Astrocyte (in vitro differentiated cells and primary cell): ENCODE measurements at places on chromosomes 1 and 21. TPM values are rescaled to one million over a fixed set of nuclear protein-coding genes. Genes with fewer than 3 reads are reported as not detected.
A peak's percentile ranks its signal among the peaks of the same experiment; 100 is the strongest.

KRTAP19-5 gene
- total RNA-seq: not detected in 2 replicates

RSBN1 gene
- total RNA-seq: 10.6 and 10.8 TPM in 2 replicates

RPS27 gene
- 1,010 and 1,149 TPM in 2 replicates for total RNA-seq

TMEM125 gene
- 0.36 and 0.64 TPM in 2 replicates for total RNA-seq

RNU1-1 gene
- total RNA-seq: 1,356 and 1,553 TPM in 2 replicates

DNA sequence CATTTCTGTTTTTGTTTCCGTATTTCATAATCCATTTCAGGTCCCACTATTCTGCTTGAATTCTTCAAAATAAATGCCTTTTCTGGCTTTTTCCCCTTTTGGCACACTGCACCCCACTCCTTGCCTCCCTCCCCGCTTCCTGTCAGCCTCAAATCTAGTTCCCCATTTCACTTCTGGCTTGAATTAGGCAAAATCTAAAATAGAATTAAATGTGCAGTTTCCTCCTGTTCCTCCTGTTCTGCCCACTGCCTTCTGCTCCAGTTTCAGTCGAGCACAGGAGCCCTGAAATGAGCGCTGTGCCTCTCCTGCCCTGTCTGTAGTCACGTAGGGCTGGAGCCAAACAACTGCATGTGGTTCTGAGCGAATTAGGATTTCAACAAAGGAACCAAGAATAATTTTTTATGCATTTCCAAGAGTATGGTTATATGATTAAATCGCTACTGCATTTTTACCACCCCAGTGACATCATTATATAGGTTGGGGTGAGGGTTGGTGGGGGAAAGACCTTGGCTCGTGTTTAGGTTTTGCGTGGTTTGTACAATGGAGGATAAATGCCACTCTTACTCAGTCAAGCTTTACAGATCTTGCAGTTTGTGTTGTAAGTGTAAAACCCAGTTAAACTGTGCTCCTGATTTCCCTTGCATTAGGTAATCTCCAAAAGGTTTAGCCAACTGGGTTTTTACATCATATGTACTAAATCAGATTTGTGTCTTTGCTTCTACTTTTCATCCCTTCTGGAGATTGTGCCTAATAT, 114.9 kb downstream of the VPS13D start:
- no peak for DNase-seq

DNA sequence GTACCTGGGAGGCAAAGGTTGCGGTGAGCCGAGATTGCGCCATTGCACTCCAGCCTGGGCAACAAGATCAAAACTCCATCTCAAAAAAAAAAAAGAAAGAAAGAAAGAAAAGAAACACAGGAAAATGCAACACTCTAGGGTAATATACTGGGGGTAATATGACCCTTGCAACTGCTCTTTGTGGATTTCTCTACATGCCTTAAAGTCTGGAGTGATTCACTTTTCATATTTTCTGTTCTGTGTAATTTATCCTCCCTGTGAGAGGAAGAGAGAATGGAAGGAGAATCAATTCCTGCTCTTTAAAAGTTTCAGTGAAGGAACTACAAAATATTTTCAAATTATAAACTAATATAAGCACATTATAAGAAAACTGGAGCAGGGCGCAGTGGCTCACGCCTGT, 22.7 kb downstream of the RIT1 start:
- DNase-seq: peak; percentile 46

DNA sequence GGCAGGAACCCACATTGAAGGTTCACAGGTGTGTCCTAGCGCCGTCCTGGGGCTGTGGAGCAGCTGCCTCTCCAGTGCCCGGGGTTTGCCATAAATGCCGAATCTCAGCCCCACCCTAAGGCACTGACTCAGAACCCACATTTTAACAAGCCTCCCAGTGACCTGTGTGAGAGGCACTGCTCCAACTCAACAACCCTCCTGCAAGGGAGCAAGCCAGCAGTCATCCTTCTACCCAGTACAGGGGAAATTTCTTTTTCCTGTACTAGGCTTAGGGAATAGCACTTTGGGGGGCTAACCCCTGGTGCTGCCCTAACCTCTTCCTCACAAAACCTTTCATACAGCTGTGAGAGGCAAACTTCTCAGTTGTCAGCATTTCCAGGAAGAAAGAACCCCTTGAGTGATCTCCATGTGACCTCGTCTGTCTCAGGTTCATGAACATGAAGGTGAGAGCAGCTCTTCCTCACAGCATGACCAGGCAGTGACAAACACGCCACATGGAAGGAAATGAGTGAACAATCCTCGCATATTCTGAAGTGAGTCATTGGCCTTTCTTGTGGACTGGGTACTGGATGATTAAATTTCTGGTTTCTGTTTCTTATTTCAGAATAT, 11.4 kb upstream of the BCAR3 start:
- peak; percentile 86 for DNase-seq

- no peak for DNase-seq
Measured at GRCh38 chr21:33425825-33426224, 22.6 kb downstream of the IFNGR2 start.

DNA sequence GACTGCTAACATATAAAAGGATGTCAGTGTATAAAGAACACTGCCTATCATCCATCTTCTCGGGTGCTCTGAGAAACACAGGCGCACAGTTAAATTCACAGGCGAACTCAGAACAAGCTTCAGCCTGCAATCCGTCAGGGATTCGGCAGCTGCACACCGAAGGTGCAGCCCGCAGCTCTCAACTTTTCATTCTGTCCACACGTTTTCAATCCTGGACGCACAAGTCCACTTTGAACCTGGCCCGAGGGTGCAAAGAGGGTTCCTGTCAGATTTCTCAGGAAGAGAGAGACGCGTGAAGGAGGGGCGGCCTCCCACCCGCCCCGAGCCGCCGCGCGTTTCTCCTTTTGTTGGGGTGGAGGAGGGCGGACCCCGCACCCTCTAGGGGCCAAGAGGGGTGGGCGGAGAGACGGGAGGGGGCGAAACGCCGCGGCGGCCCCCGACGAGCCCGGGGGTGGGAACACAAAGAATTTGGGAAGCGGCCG, 724 bp downstream of the DOCK7 start:
- peak; percentile 22 for DNase-seq

DNA sequence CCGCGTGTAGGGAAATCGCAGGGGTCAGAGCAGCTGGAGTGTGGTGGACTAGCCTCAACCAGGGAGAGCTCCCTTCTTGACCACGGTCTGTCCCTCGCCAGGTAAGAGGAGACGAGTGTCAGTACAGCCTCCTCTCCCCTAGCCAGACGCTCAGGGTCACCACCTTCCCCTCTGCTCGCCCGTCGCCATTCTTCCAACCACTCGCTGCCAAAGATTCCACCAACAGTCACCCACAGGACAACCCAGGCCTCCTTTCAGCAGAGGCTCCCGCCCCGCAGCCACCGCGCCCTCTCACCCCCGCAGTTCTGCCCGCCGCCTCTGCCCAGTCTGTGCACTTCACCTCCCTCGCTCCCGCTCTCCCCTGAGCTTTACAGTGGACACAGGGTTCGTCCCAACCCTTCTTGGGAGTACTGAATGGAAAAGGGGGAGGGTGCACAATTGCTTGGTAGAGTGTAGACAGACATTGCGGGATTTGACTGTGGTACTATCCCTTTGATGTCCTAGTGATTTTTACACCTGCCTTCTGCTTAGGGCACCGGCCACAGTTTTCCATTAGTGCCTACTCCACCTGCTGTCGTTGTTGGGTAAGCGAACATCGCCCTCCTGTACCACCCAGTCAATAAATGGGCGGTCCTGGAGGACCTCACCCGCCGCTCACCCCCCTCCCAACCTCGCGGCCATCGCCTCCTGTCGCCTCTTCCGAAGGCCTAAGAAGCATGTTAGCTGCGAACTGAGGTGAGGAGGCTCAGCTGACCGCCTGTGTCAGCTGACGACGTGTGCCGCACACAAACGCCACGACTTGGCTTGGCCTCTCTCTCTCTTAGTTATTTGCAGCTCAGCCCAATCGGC, 9.2 kb upstream of the NBPF11 start:
- no peak for DNase-seq

DNA sequence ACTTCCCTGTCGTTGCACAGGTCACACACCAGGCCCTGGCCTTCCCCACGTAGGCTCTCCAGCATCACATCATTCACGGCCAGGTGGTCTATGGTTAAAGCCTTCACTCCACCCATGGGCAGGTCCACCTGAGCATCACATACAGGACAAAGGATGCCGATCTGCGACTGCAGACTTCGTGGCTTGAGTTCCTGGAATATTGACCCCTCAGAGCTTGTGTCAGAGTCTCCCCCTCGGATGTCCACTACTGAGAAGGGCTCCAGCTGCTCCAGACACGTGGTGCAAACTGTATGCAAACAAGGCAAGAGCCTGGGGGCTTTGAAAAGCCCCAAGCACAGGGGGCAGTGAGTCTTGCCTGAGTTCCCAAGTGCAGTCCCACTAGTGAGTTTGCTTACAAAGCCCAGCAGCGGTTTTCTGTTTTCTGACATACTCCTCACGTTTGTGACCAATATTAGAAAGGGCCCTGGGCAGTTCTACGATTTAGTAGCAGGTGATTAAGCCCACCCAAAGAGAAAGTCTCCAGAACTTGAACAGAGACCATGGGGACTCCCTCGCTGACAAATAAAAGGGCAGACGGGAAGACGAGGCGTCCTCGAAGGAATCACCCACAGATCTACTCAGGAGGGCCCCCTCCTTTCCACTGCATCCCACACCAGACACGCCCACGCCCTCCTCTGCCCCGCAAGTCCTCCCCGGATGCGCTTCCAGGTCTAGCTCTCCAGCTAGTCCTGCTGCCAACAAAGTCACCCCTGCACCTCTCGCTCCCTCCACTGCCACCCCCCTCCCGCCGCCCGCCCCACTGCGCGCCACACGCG, 568 bp downstream of the TRIM45 start:
- peak; percentile 68 for DNase-seq

DNA sequence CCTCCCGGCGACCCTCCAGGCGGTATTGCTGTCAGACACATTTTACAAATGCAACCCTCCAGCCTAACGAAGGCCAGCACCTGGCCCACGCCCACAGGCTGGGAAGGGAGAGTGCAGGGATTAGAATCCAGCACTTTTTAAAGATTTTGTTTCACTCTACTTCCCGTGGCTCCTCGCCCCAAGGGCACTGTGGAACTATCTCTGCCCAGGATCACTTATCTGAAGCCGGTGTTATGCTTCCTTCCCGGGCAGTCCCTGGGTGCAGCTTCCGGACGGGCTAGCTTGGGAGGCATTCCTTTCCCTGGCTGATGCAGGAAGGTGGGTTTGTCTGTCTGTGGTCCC, 35.8 kb downstream of the CCN1 start:
- DNase-seq: no peak

GRCh38 chr1:9311479-9311878, 18.8 kb downstream of the SPSB1 start:
- DNase-seq: no peak

- peak; percentile 98 for DNase-seq
Measured at GRCh38 chr1:239361403-239361802, 25.0 kb upstream of the CHRM3 start.

GRCh38 chr1:6672558-6672957, 29.1 kb downstream of the DNAJC11 start:
- DNase-seq: no peak

- no peak for DNase-seq
Measured at GRCh38 chr1:19654886-19655717, 9.6 kb upstream of the HTR6 start.

DNA sequence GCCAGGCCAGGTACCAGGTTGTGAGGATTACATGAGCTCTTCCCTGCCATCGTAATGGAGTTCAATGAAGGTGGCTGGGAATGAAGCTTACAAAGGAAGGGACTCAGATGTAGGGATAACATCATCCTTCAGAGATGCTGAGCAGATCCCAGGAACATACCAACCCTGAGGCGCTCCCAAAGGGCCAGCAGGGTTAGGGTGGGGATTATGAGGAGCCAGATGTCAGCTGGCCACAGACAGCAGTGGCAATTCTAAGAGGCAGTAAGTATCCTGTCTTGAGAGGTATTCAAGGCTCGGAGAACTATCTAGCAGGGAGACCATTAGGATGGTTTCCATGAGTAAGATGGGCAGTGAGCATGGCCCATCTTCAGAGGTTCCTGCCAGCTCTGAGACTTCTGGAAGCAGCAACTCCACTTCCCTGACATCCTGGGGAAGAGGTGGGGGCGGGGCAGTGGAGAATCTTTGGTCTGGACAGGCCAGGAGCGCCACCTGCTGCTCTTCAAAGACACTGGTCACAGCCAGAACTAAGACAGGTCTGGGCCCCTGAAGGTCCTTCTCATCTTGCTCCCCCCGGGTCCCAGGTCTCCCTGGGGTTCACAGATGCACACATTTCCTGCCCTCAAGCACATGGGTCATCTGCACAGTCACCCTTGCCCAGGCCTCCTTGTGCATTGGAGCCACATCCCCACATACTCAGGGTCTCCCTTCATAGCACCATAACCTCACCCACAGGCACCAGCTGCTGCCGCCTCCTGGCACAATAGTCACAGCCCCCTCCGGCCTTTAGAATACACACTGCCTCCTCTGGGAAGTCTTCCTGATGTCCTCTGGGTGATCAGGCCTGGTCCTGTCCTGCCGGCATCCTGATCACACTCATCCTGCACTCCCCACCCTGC, 2.7 kb upstream of the SDC3 start:
- peak; percentile 34 for DNase-seq

GRCh38 chr1:24932725-24933294, 2.7 kb upstream of the RUNX3 start:
- no peak for DNase-seq

DNA sequence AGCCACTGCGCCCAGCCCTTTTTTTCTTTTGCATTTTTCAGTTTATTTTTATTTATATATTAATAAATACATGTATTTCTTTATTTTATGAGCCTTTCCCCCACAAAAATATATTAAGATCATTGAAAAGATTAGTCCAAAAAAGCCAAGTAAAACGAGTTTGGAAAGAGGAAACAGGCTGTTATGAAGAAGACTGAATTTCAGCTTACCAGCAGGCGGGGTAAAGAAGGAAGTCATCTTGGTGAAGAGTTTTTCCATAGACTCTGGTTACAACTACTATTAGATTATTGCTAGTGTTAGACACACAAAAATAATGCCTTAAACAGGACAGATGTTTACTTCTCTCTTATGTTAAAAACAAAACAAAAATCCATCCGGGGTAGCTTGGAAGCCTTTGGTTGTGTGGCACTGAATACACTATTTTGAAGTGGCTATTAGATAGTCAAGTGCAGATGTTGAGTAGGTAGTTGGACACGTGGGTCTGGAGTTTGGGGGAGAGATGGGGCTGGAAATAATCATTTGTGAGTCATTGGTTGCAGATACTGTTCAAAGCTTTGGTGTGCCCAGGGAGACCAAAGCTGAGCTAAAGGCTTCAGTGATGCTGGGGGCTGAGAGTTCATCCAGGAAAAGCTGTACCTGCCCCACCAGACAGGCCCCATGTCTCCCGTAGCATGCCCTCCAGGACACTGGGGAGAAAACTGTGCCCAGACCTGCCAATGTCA, 8.7 kb upstream of the LRRC71 start:
- no peak for DNase-seq

GRCh38 chr1:153677718-153678518, 570 bp upstream of the NPR1 start:
- no peak for DNase-seq
